ENCODE measurements at places on chromosomes 2 and 18. TPM values are rescaled to one million over a fixed set of nuclear protein-coding genes. Genes with fewer than 3 reads are reported as not detected.

CYP1B1 gene
- 16.7 TPM for polyA plus RNA-seq

KCNK3 gene
- polyA plus RNA-seq: 160 TPM

HOXD12 gene
- not detected for polyA plus RNA-seq

EEF1B2 gene
- 298 TPM for polyA plus RNA-seq

KCNF1 gene
- polyA plus RNA-seq: 0.03 TPM

SPATA3 gene
- not detected for polyA plus RNA-seq

- DNase-seq: no peak
These were observed 5.2 kb upstream of the NCAPH start for GRCh38 chr2:96330407-96330806.

DNA sequence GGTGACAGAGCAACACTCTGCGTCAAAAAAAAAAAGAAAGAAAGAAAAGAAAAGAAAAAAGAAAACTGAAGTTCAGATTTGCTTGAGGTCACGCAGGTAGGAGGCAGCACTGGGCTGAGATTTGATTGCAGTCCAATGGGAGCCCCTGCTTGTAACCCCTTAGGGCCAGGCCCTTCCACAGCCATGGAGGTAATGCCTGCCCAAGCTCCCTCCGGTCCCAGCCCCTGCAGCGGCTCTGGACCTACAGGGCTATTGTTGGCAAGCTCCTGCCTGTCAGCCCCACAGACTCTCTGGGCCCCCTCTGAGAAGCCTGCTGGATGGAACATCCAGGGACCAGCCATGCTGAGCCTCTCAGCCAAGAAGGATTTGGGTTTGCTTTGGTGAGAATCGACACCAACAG lies 12.2 kb downstream of the ZFP36L2 start:
- no peak for DNase-seq

DNA sequence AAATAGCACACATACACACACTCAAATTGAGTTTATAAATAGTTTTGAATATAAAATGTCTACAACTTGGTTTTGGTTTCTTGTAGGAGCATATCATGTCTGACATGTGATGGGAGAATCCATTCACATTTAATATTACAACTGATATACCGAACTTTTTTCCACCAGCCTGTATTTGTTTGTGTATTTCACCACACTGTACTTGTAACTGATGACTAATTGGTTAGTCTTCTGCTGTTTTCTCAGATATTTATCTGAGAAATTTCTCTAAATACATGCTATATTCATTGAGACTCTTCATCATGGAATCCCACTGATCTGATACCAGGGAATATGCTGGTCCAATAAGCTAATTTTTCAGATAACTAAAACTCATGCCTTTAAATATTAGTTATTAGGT lies 56.3 kb upstream of the UBXN4 start:
- DNase-seq: no peak

DNA sequence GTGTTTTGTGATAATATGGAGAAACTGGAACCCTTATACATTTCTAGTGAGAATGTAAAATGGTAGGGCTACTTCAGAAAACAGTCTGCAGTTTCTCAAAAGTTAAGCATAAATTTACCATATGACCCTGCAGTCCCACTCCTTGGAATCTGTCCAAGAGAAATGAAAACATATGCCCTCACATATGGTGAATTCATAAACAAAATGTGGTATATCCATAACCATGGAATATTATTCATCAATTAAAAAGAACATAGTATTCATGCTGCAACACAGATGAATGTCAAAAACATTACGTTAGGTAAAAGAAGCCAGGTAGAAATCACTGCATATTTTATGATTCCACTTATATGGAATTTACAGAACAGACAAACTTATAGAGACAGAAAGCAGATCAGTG lies 11.8 kb downstream of the ROCK2 start:
- no peak for DNase-seq

- DNase-seq: no peak
These were observed 158.9 kb upstream of the BOD1L2 start for GRCh38 chr18:56988022-56988421.

DNA sequence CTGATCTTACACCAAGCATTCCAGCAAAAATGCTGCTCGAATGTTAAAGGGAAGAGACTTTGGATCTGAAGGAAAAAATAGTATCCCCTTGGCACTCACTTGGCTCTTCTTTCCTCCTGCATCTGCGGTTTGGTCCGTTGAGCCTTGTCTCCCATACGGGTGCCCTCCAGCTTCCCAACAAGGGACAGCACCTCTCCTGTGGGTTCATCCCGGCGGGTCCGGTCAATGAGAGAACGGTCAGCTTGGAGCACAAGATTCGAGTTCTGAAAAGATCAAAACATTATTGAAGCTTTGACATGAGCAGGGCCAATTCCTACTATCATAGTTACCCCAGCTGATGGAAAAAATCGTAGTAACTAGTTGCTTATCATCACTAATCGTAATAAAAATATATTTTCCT lies 740 bp downstream of the SNRNP200 start:
- no peak for DNase-seq

- no peak for DNase-seq
These were observed 332.4 kb downstream of the GULP1 start for GRCh38 chr2:188623995-188624643.

- no peak for DNase-seq
These were observed 273.2 kb downstream of the BCL2 start for GRCh38 chr18:63046375-63046774.

- DNase-seq: no peak
These were observed 78.9 kb downstream of the COPS8 start for GRCh38 chr2:237164474-237165042.

Data from adrenal gland (tissue), 19 donors.